T-helper 1 cell (primary cell): ENCODE measurements at places on chromosomes 4 and X.

DNA sequence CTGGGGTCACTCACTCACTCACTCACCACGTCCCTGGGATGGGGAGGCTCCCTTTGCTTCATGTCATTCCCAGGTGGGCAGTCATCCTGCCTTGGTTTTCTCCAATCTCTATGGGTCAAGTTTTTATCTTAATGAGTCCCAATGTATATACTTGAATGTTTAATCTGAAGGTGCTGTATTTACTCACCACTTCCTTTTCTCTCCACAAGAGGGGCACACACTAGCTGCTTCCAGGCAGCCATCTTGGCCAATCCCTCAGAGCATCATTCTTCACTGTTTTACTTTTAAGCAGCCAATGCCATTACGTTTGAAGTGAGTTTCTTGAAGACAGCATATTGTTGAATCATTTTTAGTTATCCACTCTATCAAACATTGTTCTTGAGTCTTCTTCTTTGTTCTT is 153.4 kb upstream of the ARSJ start:
- no peak for DNase-seq

DNA sequence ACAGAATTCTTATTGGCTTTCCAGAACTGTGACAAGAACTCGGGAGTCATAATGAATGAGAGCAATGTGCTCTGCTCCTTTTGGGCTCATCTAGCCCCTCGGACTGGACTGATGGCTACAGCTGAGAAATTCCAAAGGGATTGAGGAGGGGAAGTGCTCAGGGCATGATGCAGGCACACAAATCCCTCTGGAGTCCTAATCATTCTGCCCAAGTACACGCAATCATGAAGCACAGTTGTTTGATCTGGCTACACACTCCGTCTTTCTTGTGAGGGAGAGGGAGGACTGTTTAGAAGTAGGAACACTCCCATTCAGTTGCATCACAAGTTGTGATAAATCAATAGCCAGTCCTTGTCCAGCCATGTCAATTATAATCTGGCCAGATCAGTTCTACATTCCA is 237.5 kb downstream of the COL25A1 start:
- DNase-seq, result no peak

GRCh38 chrX:68498508-68499379 is at the start of gene YIPF6:
Gene YIPF6 (plus strand): TSS chrX:68499051. CDS start chrX:68499067, 16 bp downstream.
- DNase-seq, result peak; percentile 30

GRCh38 chrX:46554942-46555341 is 9.7 kb upstream of the ZNF674 start:
- DNase-seq, result no peak

GRCh38 chr4:173506597-173507211 is 23.3 kb downstream of the HAND2 start:
- DNase-seq, result no peak

DNA sequence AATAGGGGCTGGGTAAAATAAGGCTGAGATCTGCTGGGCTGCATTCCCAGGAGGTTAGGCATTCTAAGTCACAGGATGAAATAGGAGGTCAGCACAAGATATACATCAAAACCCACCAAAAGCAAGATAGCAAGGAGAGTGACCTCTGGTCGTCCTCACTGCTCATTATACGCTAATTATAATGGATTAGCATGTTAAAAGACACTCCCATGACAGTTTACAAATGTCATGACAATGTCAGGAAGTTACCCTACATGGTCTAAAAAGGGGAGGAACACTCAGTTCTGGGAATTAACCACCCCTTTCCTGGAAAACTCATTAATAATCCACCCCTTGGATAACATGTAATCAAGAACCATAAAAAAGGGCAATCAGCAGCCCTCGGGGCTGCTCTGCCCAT is 403.6 kb downstream of the KCNIP4 start:
- no peak for DNase-seq

DNA sequence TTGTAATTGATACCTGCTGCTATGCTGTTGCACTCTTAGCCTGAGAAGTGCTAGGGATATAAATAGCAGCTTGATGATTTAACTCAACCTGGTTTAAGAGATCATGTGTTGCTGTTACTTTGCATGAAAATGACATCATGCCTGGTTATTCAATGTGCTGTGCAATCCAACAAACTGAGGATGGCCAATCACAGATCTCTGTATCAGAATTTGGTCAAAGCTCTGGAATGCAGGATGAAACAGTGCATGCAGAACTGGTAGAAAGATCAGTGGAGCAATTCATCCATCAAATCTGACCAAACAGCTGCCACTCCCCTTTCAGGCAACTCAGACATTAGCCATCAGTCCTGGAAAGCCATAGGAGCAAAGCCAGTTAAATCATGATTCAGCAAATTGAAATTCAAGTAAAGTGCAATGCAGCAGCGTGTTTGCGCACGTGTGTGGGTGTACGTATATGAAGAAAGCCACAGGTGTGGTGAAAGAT is 160.3 kb upstream of the RASGEF1B start:
- no peak for DNase-seq

DNA sequence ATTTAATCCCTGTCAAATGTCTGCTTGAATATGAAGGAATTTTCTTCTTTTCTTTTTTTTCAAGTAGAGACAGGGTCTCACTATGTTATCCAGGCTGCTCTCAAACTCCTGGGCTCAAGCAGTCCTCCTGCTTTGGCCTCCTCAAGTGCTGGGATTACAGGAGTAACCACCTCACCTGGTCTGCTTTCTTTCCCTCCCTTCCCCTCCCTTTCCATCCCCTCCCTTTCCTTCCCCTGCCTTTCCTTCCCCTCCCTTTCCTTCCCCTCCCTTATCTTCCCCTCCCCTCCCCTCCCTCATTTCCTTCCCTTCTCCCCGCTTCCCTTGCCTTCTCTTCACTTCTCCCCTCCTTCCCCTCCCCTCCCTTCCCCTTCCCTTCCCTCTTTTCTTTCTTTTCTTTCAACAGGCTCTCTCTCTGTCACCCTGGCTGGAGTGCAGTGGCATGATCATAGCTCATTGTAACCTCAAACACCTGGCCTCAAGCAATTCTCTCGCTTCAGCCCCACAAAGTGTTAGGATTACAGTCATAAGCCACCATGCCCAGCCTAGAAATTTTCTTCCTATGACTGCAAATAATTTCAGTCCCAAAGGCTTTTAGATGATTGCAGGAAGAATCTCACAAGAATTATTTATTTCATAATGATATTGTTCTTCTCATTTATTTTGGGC is 168.9 kb downstream of the AASDH start:
- no peak for DNase-seq

GRCh38 chrX:110401135-110401534 is 42.5 kb downstream of the RTL9 start:
- DNase-seq, result no peak

GRCh38 chrX:13489454-13489853 is 79.9 kb upstream of the EGFL6 start:
- no peak for DNase-seq

- DNase-seq, result no peak
These were observed 321.6 kb downstream of the TENM3 start for GRCh38 chr4:182564724-182565369.

DNA sequence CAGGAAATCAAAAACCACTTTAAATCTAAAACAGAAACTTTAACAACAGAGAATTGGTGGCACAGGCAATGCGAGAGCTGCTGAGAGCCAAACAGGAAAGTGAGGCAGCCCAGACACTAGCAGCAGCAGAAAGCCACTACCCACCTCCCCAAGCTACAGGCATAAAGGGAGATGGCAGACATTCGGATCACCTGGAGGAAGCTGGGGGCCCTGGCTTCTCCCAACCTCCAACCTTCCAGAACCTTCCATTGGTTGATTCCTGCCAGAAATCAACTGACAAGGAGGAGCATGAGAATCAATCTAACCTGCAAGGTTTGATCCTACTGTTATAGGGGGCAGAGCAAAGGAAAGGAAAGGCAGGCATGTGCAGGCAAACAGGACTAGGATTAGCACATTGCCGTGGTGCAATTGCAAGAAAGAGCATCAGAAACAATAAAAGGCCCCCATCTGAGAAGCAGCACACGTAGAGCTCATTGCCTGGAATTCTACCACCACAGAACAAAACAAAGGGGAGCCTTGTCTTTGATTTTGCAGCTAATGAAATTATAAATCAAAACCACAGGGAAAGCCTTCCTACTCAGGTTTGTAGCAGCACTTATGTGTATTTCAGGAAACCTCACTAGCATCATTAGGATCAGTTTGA is 427.3 kb upstream of the RASGEF1B start:
- no peak for DNase-seq

DNA sequence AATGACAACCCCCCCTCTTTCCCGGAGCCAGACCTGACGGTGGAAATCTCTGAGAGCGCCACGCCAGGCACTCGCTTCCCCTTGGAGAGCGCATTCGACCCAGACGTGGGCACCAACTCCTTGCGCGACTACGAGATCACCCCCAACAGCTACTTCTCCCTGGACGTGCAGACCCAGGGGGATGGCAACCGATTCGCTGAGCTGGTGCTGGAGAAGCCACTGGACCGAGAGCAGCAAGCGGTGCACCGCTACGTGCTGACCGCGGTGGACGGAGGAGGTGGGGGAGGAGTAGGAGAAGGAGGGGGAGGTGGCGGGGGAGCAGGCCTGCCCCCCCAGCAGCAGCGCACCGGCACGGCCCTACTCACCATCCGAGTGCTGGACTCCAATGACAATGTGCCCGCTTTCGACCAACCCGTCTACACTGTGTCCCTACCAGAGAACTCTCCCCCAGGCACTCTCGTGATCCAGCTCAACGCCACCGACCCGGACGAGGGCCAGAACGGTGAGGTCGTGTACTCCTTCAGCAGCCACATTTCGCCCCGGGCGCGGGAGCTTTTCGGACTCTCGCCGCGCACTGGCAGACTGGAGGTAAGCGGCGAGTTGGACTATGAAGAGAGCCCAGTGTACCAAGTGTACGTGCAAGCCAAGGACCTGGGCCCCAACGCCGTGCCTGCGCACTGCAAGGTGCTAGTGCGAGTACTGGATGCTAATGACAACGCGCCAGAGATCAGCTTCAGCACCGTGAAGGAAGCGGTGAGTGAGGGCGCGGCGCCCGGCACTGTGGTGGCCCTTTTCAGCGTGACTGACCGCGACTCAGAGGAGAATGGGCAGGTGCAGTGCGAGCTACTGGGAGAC is 1.6 kb downstream of the PCDH10 start:
- no peak for DNase-seq

DNA sequence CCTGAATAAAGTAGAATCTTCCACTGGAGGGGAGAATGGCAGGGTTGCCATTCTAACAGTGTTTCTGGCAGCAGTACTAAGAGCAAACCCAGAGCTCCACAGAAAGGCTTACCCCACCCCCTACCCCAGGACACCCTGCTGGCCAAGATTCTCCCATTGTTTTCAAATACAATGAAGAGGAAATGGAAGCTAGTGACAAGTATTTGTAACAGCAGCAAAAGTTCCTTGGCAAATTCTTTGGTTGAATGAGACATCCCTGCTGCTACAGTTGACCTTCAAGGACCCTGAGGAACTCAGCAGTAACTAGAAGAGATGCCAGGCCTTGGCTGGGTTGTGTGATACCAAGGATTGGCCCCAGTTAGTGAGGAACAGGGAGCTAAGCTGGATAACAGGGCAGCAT is 124.2 kb upstream of the DGKK start:
- no peak for DNase-seq

GRCh38 chr4:101420661-101421060 is 73.3 kb upstream of the PPP3CA start:
- no peak for DNase-seq

DNA sequence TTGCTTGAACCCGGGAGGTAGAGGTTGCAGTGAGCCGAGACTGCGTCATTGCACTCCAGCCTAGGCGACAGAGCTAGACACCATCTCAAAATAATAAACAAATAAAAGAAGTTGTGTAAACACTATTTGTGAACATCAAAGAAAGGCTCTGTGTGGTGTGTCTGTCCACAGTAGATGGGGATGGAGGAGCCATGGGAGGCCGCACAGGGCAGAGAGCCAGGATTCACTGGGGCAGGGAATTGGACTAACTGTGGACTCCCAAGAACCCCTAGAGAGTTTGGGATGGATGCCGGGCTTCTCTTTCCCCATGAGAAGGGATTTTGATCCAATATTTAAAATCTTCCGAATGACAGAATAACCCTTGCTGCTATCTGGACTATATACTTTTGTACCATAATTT is 26.5 kb downstream of the TBC1D1 start:
- DNase-seq, result no peak

- DNase-seq, result no peak
These were observed 80.7 kb downstream of the FAT1 start for GRCh38 chr4:186642998-186643397.
